ENCODE measurements at places on chromosomes 5 and 9. TPM values are rescaled to one million over a fixed set of nuclear protein-coding genes. Genes with fewer than 3 reads are reported as not detected.
A peak's percentile ranks its signal among the peaks of the same experiment; 100 is the strongest.

- DNase-seq = no peak
Measured at GRCh38 chr5:120682851-120683250, 218.8 kb downstream of the PRR16 start.

- no peak for DNase-seq
Measured at GRCh38 chr9:76594764-76595424, 135.9 kb downstream of the GCNT1 start.

- DNase-seq = peak; percentile 84
Measured at GRCh38 chr9:25677301-25678146, 720 bp downstream of the TUSC1 start.

DNA sequence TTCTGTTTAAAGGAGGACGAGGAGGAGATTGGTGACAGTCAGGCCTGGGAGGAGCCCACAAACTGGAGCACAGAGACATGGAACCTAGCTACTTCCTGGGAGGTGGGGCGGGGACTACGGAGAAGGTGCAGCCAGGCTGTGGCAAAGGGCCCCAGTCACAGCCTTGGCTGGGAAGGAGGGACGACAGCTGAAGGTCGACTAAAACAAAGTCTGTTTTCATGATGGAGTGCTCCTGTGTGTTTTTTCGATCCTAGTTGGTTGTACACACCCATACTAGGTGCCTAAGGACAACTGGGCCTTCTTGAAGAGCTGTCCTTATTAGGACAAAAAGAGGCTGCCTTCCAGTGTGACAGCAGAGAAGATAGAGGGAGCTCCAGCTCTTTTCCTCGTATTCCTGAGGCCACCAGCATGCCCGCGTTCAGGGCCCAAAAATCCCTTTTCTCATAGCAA is 2.9 kb downstream of the CCDC107 start:
- DNase-seq = no peak

DNA sequence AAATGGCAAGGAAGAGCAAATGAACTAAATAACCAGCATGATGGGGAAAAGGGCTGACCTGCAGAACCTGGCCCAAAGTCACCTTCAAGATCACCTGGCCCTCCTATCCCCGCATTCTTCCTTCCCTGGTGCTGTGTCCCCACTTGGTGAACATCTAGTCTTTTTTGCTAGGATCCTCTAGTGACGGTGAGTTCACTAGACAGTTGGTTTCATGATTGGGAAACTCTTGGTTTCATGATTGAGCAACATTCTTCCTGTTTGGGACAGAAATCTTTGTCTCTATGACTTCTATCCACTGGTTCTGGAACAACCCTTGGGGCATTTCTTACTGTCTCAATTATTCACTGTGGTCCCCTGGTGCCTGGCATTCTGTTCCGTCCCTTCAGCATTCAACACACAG is 50.2 kb upstream of the DAB2IP start:
- DNase-seq = no peak

- peak; percentile 87 for DNase-seq
Measured at GRCh38 chr9:134443174-134444037, 117.2 kb downstream of the RXRA start.

DNA sequence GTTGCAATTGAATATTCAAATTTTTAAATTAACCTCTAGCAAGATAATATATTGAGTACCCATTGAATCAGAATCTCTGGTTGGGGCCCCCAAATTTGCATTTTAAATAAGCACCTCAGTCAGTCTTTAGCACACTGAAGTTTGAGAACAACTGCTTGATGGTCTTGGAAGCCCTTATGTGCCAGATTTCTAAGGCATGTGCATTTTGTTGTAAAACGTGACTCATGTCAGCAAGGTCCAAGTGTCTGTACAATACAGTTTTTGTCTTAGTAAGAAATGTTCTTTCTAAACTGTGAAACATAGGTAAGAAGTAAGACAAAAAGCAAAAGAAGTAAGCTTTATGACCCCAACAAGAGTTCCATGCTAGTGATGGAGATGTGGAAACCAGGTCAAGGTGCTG is 59.1 kb upstream of the PHF2 start:
- DNase-seq = no peak

- no peak for DNase-seq
Measured at GRCh38 chr5:158100373-158100888, 241.5 kb upstream of the CLINT1 start.

- DNase-seq = no peak
Measured at GRCh38 chr9:89600831-89601230, 4.0 kb upstream of the GADD45G start.

DNA sequence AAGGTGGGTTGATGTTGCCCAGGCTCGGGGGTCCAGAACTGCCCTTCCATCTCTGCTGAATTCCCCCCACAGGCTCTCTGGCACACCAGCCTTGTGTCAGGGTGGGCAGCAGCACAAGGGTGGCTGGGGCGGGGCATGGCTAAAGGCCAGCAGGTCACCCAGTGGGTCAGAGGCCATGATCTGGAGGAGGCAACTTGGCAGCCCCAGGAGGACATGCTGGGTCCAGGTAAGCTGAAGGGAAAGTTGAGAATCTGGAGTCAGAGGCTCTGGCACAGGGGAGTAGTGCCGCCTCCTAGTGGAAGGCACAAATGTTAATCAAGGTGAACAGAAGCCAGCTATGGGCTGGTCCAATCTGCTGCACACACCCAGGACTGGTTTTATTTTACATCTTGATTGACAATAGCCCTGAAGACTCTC is 6.2 kb downstream of the TMEM8B start:
- no peak for DNase-seq

GRCh38 chr5:157345485-157345884 is 79.6 kb downstream of the CYFIP2 start:
- no peak for DNase-seq

DNA sequence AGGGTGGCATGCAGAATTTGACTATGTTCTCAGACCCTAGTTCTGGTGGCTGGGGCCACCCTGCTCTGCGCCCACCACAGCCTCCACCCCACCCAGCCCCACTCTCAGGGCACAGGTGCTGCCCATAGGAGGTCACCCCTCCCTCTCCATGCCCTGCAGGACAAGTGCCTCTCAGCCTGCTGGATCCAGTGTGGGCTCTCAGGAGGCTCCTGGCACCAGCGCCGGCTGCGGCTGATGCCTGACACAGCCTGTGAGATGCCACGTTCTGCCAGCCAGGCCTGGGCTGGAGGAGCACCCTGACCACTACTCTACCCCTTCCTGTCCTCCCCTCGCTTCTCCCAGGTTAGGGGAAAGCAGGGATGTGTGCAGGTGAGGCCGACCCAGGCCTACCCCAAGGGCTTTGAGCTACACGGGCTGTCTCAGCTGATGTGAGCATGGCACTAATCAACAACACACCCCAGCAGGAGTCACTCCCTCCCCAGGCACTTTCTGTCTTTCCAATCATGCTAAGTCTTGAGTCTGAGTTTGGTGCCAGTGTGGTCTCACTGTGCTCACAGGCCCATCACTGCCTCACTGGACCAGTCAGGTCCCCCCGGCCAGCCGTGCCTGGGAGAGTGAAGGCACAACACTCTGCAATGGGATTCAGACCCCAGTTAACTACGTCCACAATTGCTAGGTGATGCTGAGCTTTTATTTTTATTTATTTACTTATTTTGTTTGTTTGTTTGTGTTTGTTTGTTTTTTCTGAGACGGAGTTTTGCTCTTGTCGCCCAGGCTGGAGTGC is 12.1 kb upstream of the BARX1 start:
- DNase-seq = no peak

DNA sequence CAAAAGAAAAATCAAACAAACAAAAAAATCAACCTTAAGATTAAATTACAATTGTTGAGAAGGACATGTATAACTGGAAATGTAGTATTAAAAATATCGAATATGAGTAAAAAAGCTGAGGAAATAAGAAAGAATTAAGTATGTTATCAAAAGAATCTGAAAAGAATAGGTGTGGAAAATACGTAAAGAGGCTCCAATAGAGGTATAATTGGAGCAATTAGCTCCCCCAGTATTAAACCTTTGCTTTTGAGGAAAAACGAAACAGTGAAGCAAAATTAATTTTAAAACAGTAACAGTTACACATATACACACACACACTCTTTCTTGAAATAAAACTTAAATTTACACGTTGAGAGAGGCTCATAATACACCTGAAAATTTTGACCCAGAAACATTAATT is 578.7 kb upstream of the ADAMTS16 start:
- DNase-seq = no peak

DNA sequence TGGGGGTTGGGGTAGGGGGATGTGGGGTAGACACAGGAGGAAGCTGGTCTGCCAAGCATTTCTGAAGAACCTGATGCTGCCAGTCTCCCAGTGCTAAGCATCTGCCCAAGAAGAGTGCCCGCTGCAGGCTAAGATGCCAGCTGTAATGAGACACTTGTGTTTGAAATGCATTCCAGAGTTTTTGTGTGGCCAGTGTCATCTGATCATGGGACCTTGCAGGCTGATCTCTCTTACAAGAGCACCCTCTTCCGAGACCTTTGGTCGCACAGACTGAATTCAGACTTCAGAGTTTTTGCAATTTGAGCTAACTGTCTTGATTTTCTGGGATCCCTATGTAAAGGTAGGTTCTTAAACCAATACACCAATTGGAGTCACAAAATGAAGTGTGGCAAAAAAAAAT is 58.1 kb downstream of the DENND1A start:
- DNase-seq = no peak

DNA sequence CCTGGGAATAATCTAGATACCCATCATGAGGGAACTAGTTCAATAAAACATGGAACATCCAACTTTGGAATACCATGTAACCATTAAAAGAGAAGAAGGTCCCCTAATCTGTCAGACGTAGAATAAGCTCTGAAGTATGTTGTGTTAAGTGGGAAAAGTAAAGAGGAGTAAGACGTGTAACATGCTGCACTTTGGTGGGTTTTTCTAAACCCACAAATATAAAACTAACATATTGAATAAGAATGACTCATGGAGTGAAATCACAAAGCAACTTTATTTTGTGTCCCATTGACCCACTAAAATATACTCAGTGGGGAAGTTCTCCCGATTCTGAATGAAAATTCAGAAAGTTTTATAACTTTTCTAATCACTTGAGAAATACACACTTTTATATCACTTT is 67.9 kb upstream of the PIK3R1 start:
- no peak for DNase-seq

- DNase-seq = no peak
Measured at GRCh38 chr5:30764704-30765103, 428.8 kb upstream of the CDH6 start.

DNA sequence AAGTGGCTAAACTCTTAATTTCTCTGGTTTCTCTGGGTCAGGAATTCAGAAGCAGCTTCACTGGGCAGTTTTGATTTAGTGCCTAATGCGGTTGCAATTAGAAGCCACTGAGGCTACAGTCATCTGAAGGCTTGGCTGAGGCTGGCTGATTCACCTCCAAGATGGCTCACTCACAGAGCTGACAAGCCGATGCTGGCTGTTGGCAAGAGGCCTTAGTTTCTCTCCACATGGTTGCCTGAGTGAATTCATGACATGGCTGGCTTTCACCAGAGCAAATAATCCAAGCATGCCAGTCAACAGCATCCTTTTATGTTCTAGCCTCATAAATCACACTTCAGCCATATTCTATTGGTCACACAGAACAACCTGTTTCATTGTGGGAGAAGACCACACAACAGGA is 2.8 kb upstream of the CDK7 start:
- no peak for DNase-seq

DNA sequence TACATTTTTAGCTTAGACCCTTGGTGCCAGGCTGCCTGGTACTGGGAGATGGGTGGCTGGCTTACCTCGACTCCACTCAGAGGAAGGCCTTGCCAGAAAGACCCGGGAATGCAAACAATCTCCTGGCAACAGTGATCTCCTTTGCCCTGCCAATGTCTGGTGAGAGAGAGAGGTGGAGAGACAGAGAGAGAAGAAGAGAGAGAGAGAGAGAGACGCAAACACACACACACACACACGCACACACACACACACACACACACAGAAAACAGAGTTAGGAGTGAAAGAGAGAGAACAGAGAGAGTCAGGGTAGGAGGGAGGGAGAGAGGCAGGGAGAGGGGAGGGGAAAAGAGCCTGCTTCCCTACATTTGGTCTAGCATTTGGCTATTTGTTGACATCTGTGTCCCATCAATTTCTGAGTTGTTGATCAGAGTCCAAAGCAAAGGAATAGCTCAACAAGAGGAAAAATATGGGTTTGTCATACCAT is 181.6 kb upstream of the MAP1B start:
- DNase-seq = no peak

- no peak for DNase-seq
Measured at GRCh38 chr5:4411664-4412063, 728.5 kb upstream of the ADAMTS16 start.

DNA sequence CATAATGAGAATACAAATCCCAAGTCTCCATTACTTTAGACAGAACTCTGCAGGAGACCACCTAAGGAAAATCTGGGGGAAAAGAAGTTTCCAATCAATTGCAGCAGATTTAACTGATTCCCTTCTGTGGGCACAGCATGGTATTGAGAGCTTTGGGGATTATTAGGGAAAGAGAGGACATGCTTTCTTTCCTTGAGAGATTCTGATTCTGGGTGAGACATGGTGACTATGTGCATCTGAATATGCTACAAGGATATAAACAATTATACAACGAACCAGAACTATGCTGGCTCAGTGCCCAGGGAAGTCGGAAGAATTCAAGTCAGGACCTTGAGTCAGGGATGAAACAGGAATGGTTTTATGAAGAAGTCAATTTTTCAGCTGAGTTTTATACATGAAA is 183.7 kb downstream of the PDE4D start:
- DNase-seq = no peak

GRCh38 chr5:143437666-143438273 is 34.3 kb upstream of the NR3C1 start:
- DNase-seq = no peak

The DAP gene
- total RNA-seq = 49.0 TPM

The CXCL14 gene
- total RNA-seq = 2.6 TPM

The FOXD4L4 gene
- total RNA-seq = not detected

The FOXI1 gene
- total RNA-seq = not detected

The PLAC8L1 gene
- not detected for total RNA-seq

The RLN2 gene
- total RNA-seq = 1.3 TPM

The EIF4E1B gene
- not detected for total RNA-seq

The WHRN gene
- total RNA-seq = 9.1 TPM

The TICAM2 gene
- 13.5 TPM for total RNA-seq

The CATSPER3 gene
- not detected for total RNA-seq

The PLPPR1 gene
- total RNA-seq = not detected

The UGT3A1 gene
- total RNA-seq = not detected

The SPATA6L gene
- 5.0 TPM for total RNA-seq

The PCDHGA5 gene
- 1.8 TPM for total RNA-seq
